Amniotic stem cell (primary cell): ENCODE measurements at places on chromosomes 2 and 18.
A peak's percentile ranks its signal among the peaks of the same experiment; 100 is the strongest.

GRCh38 chr2:73989972-73990371, 5.3 kb downstream of the TET3 start:
- DNase-seq = no peak

GRCh38 chr2:109351164-109351756, 222.3 kb downstream of the SH3RF3 start:
- peak; percentile 36 for DNase-seq

- DNase-seq = no peak
Measured at GRCh38 chr18:51120809-51121596, 76.5 kb downstream of the MEX3C start.

DNA sequence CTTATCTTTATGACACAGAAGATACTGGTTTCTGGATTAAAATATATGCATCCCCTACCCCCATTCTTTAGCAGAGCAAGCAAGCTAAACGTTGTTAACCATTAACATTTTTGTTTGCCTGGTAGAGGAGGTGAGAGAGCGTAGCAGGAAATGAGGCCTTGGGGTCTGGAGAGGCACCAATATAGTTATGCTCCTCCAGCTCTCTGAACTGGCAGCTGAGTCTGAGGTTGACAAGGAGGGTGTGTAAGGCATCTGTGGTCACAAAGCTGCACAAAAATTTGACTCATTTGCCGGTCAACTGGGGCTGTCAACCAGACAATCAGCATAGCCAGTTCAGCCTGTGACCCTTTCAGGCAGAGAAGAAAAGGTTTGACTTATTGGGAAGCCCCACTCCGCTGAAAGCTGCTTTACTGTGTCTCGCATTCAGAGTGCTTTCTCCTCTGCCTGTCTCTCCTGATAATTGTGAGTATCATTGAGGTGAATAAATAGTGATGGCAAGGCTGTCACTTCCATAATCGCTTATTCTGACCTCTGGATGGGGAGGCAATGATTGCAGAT, 647.5 kb upstream of the SETBP1 start:
- no peak for DNase-seq

- DNase-seq = peak; percentile 46
Measured at GRCh38 chr2:30272761-30273573, 41.6 kb downstream of the LBH start.
